LHCN-M2 (cell line): ENCODE measurements at places on chromosomes 3 and 15. TPM values are rescaled to one million over a fixed set of nuclear protein-coding genes. Genes with fewer than 3 reads are reported as not detected.

GRCh38 chr15:89613031-89613430, 37.8 kb downstream of the TICRR start:
- no peak for DNase-seq

DNA sequence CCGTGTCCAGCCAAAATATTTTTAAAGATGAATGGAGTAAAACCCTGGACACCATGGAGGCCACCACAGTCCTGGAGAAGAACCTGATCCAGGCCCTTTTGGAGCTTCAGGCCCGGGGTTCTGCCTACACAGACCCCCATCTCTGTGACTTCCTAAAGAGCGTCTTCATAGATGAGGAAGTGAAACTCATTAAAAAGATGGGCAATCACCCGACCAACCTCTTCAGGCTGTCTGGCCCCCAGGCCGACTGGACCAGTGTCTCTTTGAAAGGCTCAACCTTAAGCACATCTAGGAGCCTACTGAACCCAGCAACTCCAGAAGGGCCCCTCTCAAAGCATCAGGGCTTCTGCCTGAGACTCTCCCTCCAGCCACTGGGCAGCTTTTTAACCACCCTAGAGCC, 107.9 kb upstream of the FAM174B start:
- no peak for DNase-seq

The FXR1 gene
- 152 and 180 TPM in 2 replicates for total RNA-seq

GRCh38 chr3:49807431-49808114, 4.5 kb downstream of the INKA1 start:
- no peak for DNase-seq

- DNase-seq = peak; percentile 52
These were observed 12.6 kb upstream of the COL8A1 start for GRCh38 chr3:99625643-99626416.

The GOLGA6D gene
- total RNA-seq = not detected in 2 replicates

DNA sequence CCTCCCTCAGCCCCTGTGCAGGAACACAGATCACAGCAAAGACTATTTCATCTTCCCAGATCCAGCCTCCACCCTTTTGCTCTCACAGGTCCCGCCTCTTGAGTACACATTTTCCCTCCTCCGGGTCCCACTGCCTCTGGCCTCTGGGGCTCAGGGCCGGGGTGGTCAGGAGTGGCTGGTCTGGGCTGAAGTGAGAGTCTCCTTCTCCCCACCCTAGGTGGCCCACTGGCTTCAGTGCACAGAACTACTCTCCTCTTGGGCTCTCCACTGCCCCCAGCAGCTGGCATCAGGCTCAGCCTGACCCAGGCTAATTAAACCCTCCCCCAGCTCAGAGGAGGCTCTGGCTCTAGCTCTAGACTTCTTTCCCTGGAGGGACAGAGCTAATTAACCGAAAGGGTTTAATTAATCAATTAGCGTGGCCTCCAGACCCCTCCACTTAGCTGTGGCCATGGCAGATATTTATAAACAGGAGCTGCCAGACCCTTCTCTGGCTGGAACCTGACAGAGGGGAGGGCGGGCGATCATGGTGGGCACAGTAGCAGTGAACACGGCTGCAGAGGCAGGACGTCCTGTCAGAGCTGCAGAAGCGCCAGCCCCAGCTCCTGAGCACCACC, 15.1 kb downstream of the DUSP7 start:
- DNase-seq = peak; percentile 13

The IVD gene
- 26.2 and 32.3 TPM in 2 replicates for total RNA-seq

DNA sequence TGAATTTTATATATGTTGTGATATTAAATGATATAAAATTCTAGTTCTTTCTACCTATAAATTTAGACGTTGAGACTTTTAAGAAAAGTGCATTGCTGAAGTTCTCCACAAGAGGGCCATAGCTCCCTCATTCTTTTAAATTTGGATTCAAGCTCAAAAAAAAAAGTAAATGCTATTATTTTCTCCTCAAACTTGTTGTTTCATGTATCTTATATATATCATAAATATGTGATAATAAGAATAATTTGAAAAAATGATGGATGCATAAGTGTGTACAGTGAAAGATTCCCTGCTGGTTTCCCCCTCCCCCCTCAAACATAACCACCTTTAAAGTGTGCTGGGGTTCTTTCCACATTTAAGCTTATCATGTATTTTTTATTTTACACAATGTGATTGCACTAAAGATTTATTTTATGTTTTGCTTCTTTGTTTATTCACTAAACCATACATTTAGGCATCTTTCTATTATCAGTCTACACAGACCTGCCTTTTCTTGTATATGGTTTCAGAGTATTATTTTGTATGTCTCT, 769.4 kb upstream of the GOLIM4 start:
- DNase-seq = peak; percentile 21

The PLXNA1 gene
- 65.6 and 88.7 TPM in 2 replicates for total RNA-seq

The TM6SF1 gene
- not detected in 2 replicates for total RNA-seq

DNA sequence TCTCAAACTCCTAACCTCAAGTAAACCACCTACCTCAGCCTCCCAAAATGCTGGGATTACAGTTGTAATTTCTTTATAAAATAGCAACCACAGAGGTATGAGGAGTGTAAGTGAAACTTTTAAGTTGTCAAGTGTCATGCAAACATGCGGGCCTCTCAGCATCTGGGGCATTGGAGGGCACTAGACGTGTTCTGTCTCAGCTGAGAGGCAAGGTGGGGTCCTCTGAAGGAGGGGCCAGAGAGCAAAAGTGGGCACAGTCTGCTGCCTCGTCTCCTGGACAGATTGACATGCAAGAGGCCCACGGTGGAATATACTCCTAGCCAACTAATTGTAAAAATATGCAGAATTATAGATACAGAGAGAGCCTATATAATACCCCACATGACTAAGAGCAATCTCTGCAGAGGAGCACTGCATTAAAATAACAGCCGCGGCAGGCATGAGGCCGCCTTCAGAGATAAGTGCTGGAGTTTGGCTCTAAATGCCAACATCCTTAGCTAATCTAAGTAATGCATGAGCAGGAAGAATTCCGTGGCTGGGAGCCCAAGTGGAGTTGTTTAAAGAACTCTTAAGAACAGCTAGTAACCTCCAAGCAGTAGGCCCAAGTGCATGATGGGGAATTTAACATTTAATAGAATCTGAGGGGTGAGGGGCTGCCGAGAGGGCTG, 87.8 kb upstream of the RNU6-1 start:
- DNase-seq = no peak

DNA sequence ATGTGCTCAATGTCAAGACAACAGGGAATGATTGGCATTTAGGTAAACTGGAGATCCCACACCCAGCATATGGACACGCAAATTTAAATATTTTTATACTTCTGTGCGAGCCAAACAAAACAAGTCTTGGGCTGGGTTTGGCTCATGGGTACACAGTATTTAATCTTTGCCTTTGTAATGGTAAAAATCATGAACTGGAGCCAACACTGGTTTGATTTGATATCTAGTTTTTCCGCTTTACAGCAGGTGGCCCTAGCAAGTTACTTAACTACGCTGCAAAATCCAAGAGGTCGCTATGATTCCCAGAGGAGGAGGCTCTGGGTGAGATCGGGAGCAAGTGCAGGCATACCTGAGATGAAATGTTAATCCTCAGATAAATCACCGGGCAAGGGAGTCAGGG, 207.9 kb upstream of the SATB1 start:
- DNase-seq = no peak

The TUSC7 gene
- not detected in 2 replicates for total RNA-seq

The IMPG2 gene
- total RNA-seq = 0.19 and 0.23 TPM in 2 replicates

- DNase-seq = no peak
These were observed 5.5 kb downstream of the AMOTL2 start for GRCh38 chr3:134368751-134369105.

GRCh38 chr3:78867409-78868372, 900.1 kb downstream of the ROBO1 start:
- DNase-seq = no peak
